T-helper 17 cell (primary cell): ENCODE measurements at places on chromosomes 11 and 22. TPM values are rescaled to one million over a fixed set of nuclear protein-coding genes. Genes with fewer than 3 reads are reported as not detected.

The HORMAD2 gene
- not detected for total RNA-seq

DNA sequence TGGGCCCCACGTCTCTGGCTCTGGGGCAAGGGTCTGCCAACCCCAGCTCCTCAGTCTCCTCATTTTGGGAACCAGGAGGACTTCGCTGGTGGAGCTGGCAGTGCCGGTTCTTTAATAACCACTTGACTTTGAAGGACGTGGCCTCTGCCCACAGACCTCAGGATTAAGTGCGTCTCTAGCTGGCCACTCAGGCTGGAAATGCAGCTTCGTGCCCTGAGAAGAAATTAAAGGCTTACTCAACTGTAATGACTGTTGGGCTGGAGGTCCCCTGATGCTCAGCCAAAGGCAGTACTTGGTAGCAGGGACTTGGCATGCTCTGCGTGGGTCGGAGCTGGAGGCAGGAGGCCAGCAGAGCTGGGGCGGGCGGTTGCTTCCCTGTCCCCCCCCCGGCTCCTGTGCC, 16.7 kb upstream of the PARVG start:
- no peak for DNase-seq

DNA sequence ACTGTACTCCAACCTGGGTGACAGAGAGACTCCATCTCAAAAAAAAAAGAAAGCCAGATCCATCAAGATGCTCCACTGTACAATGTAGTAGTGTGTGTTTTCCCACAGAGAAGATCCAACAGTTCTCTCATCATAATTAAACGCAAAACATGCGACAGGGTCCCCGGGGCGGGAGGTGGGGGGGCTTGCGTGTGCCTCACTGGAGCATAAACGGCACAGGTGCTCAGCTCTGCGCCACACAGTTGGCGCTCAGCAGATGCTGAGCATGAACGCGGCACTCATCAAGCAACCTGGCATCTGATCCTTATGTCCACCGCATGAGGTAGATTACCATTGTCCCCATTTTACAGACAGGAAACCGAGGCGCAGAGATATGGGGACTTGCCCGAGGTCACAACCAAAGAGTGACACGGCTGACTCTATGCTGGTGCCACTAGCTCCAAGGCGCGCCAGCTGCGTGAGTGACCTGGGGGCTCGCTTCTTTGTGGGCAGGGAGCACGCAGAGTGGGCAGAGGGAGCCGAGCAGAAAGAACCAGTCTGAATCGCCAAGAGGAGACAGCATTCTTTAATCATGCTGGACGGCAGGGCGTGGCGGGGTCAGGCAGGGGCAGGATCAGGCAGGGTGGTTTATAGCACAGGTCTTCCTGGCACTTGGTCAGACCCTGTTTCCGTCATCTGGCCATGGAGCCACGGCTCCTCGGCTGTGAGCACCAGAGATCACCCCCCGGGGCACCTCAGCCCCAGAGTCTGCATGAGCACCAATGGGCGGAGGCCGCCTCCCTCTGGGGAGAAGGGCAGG, 8.2 kb downstream of the C1QTNF6 start:
- no peak for DNase-seq

- DNase-seq: no peak
Observed at GRCh38 chr11:57484141-57484710, 23.9 kb downstream of the RTN4RL2 start.

- DNase-seq: no peak
Observed at GRCh38 chr11:16095756-16096155, 260.6 kb downstream of the SOX6 start.

DNA sequence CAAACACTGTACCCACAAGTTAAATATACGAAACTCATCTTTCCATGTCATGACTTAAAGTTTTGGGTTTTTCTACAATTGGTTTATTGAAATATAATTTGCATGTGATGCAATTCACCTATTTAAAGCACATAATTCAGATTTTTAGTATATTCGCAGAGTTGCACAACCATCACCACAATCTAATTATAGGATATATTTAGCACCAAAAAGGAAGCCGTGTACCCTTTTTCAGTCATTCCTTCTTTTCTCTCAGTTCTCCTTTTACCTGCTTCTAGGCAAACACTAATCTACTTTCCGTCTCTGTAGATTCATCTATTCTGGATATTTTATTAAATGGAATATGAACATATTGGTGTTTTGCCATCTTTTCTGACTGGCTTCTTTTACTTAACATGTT, 1458.1 kb upstream of the TENM4 start:
- no peak for DNase-seq

DNA sequence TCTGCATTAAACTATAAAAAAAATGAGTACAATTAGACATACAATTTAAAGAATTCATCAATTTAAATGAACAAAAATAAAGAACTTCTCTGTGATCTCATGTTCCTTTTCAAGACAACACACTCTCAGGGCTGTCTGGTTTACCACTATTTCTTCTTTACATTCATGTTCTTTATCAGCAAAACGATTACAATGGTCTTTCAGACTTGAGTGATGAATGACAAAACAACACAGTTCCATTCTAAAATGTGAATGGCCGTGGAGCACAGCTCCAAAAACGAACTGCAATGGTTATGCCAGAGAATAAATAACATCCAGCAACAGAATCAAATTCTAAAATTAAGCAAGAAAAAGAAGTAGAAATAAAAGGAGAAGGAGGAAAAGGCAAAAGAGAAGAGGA, 113.1 kb downstream of the CADM1 start:
- no peak for DNase-seq

DNA sequence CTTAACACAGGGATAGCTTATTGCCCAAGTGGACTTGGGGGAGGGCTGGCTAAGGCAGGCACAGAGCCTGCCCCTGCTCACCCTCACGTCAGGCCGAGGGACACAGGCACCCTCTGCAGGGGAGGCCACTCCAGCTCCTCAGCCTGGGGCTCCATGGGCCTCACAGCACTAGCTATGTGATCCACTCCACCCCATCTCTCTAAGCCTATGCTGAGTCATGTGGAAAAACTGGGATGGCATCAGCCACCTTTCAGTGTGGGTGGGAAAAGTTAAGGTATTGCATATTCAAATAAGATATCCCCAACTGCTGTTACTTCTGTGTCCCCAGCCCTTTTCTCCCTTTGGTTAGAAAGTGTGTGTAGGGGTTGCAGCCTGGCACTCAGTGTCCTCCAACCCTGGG, 22.3 kb downstream of the RANGAP1 start:
- DNase-seq: no peak

DNA sequence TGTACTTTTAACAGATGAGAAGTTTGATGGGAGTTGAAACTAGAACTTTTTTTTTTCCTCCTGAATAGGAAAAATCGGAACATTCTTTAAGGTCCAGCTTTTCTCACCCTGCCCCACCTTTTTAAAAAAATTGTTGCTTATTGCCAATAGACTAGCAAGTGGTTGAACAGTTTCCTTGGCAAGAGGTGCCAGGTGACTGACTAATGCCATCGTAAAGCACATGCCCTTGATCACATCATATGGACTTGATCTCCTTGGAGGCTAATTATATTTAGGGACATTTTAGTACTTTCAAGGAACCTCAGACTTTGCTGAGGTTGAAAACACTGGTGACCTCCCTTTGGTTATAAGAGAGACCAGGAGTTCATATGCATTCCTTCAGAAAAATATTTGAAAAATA, 57.6 kb downstream of the MTMR3 start:
- no peak for DNase-seq

DNA sequence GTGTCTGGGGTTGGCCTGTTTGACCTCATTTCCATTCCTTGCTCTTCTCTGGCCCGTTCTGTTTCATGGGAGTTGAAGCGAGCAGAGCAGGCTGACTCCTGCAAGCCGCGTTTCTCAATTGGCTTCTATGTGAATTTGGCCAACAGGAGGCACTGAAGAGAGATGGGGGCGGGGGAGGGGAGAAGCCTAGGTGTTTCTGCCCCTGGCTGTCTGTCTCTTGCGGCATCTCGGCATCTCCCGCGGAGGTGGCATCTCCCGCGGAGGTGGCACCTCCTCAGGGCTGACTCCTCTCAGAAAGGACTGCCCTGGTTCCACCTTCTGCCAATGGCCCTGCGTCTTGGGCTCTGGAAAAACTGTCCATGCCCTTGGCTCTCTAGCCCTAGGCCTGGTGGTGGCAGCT, 125.6 kb upstream of the CSNK2A3 start:
- no peak for DNase-seq

- no peak for DNase-seq
Observed at GRCh38 chr22:26789951-26790350, 132.6 kb downstream of the MIAT start.

GRCh38 chr11:77401486-77402217, 72.2 kb downstream of the PAK1 start:
- DNase-seq: no peak
